ENCODE measurements at places on chromosomes 5 and 9.

- DNase-seq = no peak
Observed at GRCh38 chr5:10642367-10642766, 78.5 kb downstream of the ANKRD33B start.

GRCh38 chr5:147391781-147392180 is 118.1 kb downstream of the DPYSL3 start:
- no peak for DNase-seq

DNA sequence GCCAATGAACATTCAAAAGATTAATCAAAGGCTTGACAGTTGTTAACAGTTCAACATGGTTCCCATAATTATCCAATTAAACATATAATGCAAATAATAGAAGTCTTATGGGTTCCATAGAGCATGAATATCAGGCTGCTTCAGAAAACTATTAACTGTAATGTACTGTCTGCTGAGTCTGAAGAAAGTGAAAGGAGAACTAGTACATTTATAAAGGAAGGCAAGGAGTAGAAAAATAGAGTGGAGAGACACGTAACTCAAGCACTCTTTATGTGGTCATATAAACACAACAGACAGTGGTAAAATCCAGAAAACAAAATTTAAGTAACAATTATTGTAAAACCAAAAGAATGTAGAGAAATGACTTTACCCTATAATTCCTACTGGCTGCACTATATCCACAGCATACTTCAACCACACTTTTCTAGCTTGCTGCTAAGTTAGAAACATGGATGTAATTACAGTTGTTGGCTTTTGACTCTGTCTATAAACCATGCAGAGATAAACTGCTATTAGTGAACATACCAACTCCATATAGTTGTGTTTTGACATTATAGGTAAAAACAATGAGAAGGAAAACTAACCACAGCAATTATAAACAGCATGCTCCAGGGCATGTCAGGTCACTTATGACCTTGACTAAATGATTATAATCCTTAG is 32.7 kb downstream of the NFIB start:
- no peak for DNase-seq

GRCh38 chr5:148382961-148383360 is 797 bp upstream of the FBXO38 start:
- no peak for DNase-seq

DNA sequence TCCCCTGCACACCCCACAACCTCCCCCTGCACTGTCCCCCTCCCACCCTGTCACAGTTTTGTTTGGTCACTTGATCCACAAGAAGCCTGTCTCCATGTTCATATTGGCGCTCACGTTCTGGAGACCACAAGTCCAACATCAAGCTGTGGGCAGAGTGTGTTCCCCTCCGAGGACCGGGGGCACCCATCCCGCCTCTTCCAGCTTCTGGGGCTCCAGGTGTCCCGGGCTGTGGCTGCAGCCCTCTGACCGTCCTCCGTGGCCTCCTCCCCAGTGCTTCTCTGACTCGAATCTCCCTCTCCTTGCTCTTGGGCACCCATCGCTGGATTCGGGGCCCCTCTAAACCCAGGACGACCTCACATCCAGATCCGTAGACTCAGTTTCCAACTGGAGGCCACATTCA is 49.2 kb downstream of the PLEKHG4B start:
- no peak for DNase-seq

GRCh38 chr5:15106530-15107283 is 235.1 kb upstream of the ANKH start:
- DNase-seq = no peak

GRCh38 chr5:127919818-127920217 is 163.7 kb upstream of the SLC12A2 start:
- DNase-seq = no peak

DNA sequence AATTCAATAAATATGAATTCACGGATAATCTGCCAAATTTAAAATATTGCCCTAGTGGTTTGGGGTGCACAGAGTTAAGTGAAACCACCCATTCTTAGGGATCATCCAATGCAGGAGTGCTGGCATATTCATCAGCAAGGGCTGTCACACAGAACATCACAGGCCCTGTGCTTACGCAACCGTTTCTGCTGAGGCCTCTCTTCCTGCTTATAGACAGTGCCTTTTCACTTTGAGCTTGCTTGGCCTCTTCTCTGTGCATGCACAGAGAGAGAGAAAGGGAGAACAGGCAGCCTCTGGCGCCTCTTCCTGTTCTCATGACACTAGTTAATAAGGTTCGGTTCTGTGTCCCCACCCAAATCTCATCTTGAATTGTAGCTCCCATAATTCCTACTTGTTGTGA is 366.3 kb downstream of the ICE1 start:
- no peak for DNase-seq

GRCh38 chr9:18756712-18757125 is 276.3 kb downstream of the SAXO1 start:
- DNase-seq = no peak

DNA sequence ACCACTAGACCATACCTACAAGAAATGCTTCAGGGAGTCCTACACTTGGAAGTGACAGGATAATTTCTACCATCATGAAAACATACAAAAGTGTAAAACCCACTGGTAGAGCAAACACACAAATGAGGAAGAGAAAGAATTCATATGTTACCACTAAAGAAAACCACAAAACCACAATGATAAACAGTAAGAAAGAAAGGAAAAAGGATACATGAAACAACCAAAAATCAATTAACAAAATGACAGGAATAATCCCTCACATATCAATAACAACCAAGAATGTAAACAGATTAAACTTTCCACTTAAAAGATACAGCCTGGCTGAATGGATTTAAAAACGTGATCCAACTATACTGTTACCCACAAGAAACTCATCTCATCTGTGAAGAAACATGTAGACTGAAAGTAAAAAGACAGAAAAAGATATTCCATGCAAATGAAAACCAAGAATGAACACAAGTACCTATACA is 83.4 kb downstream of the LPAR1 start:
- no peak for DNase-seq

GRCh38 chr9:74001382-74001781 is 495.8 kb upstream of the RORB start:
- no peak for DNase-seq

GRCh38 chr9:14439555-14439954 is 125.6 kb upstream of the NFIB start:
- no peak for DNase-seq

DNA sequence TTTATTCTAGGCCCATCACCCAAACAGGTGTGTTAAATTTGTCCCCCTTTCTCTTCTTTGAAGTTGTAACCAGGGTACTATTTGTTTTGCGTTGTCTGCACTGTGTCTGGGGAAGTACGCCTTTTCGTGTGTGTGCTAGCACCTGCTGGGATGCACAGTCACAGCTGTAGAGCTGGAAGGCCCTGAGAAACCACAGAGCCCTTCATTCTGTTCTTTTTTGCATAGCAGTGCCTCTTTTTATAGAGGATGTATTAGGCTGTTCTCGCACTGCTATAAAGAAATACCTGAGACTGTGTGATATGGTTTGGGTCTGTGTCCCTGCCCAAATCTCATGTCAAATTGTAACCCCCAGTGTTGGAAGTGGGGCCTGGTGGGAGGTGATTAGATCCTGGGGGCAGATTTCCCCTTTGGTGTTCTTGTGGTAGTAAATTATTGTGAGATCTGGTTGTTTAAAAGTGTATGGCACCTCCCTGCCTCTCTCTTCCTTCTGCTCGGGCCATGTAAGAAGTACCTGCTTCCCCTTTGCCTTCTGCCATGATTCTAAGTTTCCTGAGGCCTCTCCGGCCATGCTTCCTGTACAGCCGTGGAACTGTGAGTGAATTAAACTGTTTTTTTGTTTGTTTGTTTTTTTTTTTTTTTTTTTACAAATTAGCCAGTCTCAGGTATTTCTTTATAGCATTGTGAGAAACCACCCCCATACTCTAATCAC is 14.0 kb downstream of the SEC61B start:
- DNase-seq = no peak

GRCh38 chr5:73419465-73420390 is 28.8 kb downstream of the FOXD1 start:
- no peak for DNase-seq

- no peak for DNase-seq
Observed at GRCh38 chr5:159947708-159948358, 31.6 kb downstream of the ADRA1B start.

DNA sequence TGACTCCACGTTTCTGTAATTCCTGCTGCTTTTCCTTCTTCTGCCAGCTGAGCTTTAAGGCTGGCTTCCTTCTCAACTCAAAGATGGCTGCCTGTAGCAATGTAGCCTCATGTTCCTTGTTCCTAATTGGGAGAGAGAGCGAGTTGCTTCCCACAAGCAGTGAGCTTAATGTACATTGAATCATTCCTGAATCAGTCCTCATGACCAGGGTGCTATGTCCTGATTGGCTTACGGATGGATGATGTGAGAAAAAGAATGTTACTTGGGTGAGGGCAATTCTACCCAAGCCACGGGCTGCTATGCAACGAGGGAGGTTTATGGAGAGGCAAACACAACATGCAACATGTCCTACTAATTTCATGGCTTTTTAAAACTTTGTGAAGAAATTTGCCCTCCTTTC is 356.2 kb downstream of the RASEF start:
- DNase-seq = no peak

DNA sequence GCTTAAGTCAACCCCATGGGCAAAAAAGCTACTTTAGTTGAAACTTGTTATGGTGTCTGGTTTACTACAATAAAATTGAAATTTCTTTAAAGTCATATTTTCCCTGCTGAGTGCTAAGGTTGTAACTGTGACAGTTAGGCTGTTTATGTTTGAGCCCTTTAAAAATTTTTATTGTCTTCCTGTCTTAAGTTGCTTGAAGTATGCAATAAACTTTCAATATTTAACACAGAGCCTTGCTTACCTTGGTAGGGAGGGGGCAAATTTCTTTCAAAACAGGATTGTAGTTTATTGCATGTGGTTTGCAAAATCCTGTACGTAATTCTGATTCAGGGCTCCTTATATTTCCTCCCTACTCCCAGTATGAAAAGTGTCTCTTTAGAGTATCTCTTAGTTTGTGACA is 465.5 kb upstream of the ACTBL2 start:
- no peak for DNase-seq

DNA sequence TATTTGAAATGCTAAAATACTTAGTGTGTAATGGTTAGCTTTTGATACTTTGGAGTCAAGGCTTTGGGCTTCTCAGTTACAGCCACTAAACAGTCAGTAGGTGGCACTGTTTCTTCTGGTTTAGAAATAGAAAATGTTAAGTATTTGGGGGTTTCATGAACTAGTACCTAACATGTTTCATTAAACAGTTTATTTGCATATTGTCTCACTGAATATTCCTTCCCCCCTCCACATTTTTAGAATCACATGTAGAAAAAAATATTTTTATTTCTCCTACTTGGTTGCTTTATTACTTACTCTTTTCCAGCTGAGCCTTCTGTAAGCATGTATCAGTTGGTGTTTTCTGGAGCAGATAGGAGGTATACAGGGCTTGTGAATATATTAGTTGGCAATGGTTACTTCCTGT is 48.0 kb downstream of the IPO11 start:
- no peak for DNase-seq

GRCh38 chr5:155193029-155193428 is 179.5 kb downstream of the KIF4B start:
- DNase-seq = no peak

GRCh38 chr5:53368516-53368915 is 111.9 kb upstream of the FST start:
- no peak for DNase-seq

DNA sequence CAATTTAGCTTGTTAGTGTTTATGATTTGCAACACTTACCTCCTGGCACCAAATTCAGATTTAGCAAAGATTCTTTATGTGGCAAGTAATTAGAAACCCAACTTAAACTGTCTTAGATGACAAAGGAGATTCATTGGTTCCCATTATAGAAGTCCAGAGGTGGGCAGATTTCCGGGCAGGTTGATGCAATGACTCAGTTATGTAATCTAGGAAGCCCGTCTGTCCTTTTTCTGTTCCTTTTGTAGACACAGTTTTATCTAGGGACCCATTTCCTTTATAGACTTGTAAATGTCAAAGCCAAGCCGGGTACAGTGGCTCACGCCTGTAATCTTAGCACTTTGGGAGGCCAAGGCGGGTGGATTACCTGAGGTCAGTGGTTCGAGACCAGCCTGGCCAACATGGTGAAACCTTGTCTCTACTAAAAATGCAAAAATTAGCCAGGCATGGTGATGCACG is 20.3 kb upstream of the ANKRD33B start:
- DNase-seq = no peak

DNA sequence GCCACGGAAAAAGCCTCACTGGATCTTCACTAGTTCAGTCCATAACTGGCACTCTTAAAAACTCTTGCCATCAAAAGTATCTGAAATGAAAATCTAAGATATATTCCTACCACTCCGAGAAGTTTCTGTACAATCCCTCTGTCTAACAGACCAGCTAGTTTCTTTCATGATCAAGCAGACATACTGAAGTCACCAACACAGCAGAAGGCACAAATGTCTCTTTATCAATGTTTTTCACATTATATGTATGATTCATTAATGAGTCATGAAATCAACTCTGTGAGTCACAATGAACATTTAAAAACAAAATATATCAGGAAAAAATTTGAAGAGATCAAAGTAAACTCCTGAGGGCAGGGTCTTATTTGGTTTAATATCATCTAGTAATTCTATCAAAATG is 50.8 kb downstream of the F2R start:
- DNase-seq = no peak

DNA sequence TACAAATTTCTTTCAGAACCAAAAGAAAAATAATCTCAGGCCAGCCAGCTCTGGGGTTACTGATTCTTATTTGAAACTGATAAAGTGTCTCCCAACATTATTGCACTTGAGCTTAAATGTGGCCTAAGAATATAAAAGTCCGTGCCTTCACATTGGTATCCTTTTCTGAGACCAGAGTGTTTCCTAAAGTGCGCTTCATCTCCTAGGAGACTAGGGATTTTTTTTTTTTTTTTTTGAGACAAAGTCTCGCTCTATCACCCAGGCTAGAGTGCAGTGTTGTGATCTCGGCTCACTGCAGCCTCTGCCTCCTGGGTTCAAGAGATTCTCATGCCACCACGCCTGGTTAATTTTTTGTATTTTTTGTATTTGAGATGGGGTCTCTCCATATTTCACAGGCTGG is 23.6 kb upstream of the KCNIP1 start:
- DNase-seq = no peak

GRCh38 chr9:132387133-132387532 is 19.5 kb downstream of the TTF1 start:
- DNase-seq = no peak

GRCh38 chr5:53425687-53426511 is 54.5 kb upstream of the FST start:
- no peak for DNase-seq

GRCh38 chr9:133664173-133665050 is 28.2 kb downstream of the DBH start:
- DNase-seq = no peak

DNA sequence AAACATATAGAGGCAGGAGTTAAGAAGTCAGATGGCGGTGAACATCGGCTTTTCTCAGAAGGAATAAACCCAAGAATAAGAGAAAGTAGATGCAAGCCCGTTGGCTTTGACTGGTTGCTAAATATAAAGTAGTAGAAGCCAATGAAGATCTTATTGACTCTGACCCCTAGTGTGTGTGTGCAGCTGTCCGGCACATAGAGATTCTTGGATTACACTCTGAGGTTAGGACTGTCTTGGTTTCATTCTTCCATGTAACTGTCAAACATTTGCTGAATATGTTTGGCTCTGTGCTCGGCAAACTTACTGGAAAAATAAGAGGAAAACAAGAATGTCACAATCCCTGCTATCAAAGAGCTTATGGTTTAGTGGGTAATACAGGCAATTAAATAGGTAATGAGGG is 54.9 kb downstream of the ASTN2 start:
- DNase-seq = no peak
